ENCODE measurements at places on chromosomes 13 and 19. TPM values are rescaled to one million over a fixed set of nuclear protein-coding genes. Genes with fewer than 3 reads are reported as not detected.

Gene PLPPR3
- total RNA-seq = not detected

Gene JSRP1
- not detected for total RNA-seq

Gene PALM3
- total RNA-seq = not detected

DNA sequence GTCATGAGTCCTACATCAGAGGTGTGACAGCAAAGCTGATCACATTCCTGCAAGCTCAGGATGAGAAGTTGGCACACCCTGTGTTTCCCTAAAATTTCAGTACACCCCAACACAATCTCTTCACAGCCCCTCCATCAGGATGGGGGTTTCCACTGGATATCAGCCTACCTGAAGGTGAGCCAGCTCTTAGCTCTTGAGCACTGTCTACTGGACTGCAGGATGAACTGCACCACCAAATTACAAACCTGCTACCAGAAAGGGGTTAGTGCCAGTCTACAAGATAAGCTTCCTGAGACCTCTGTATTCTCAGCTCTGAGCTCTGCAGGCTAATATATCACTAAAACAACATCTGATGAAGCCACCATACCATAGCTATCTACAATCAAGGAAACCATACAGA lies 1616.2 kb upstream of the SPRY2 start:
- no peak for DNase-seq

DNA sequence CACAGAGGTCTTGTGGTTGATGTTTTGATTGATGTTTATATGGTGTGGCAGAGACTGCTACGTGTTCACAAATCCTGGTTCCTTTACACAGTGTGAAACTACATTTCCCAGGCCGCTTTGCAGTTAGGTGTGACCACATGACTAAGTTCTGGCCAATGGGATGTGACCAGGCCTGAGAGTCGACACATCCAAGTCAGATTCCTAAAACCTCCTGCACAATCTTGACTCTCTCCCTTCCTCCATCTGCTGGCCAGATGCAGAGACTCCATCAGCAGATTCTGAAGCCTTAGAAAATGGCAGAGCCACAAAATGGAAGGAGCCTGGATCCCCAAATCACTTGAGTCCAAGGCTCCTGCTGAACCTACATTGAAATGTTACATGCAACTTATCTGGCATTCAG lies 12.6 kb downstream of the CD37 start:
- DNase-seq = no peak

GRCh38 chr19:3899531-3900294 lies 19.2 kb downstream of the ATCAY start:
- no peak for DNase-seq

DNA sequence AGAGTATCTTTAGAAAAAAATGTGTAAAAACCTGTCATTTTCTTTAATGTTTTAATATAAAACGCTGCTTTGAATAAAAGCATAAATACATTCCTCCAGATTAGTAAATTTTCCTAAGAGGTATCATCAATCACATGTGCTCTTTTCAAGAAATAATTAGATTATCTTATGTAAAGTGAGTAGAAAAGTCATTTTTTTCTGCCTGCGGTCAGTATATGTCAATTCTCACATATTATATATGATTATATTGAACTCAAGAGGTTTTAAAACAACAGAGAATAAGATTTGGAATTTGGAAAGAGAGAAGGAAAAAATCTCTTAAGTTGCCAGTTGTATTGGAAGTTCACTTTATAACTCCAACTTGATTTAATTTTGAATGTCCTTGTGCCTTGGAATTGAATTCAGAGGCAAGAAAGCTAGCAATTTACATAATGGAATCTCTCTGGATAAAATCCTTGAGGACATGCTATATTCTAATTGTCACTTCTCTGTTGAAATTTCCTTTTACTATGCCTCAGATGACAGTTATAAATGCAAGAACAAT lies 740.1 kb upstream of the SPRY2 start:
- DNase-seq = no peak

DNA sequence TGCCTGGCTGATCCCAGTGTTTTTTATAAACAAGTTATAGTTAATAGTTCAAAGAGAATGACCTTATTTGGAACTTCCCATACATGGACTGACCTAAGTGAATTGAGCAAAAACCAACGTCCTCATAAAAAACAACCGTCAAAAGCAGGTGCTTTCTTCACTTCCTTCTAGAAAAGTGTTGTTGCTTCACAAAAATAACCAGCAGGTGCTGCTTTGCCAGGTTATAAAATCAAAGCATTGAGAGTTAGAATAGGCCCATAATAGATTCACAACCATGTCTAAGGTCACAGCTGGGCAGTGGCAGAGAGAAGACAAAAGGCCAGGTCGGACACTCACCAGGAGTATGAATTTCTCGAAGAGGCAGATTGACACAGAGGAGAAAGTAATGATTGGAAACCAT lies 9.5 kb downstream of the RUBCNL start:
- DNase-seq = no peak

Gene CILP2
- total RNA-seq = 0.24 TPM

GRCh38 chr19:1450735-1451731 lies 1.1 kb downstream of the APC2 start:
- no peak for DNase-seq

Gene ATP4A
- total RNA-seq = not detected

Gene C19orf81
- not detected for total RNA-seq

Gene C19orf67
- not detected for total RNA-seq

- no peak for DNase-seq
Measured at GRCh38 chr13:28607187-28607955, 51.6 kb upstream of the POMP start.

Gene KLC3
- total RNA-seq = 132 TPM

GRCh38 chr19:45496349-45496953 lies 396 bp downstream of the RTN2 start:
- peak; percentile 82 for DNase-seq

DNA sequence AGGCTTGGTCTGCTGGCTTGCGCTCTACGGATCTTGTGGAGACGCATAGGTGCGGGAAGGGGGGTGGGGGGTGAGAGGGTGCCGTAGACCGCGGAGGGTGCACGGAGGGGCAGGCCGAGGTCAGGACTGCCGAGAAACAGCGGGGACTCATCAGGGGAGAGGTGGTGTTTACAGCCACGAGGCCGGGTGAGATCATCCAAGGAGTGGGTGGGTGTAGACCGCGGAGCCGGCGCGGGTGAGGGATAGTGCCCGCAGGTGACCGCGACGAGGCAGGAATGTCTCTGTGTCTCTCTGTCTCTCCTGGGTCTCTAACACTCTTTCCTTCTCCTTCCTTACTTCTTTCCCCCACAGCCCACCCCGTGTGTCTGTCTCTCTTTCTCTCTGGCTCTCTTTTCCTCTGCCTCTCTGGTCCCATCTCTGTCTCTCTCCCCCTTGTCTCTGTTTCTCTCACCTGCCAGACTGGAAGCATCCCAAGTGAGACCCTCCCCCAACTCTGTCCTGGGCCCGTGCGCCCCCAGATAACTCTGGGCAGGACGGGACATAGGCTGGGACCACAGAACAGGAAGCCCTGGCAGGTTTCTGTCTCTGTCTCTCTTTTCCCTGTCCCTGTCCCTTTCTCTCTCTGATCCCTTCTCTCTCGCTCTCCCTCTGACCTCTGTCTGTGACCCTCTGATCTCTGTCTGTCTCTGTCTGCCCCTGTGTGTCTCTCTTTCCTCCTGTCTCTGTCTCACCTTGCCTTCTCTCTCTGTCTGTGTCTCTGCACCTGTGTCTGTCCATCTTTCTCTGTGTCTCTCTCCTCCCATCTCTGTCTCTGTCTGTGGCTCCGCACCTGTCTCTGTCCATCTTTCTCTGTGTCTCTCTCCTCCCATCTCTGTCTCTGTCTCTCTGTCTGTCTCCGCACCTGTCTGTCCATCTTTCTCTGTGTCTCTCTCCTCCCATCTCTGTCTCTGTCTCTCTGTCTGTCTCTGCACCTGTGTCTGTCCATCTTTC lies 1.8 kb upstream of the KLK4 start:
- DNase-seq = no peak

- DNase-seq = no peak
Measured at GRCh38 chr13:98942997-98943396, 34.9 kb downstream of the DOCK9 start.

- DNase-seq = peak; percentile 94
Measured at GRCh38 chr19:47226426-47227351, 4.3 kb downstream of the BBC3 start.

DNA sequence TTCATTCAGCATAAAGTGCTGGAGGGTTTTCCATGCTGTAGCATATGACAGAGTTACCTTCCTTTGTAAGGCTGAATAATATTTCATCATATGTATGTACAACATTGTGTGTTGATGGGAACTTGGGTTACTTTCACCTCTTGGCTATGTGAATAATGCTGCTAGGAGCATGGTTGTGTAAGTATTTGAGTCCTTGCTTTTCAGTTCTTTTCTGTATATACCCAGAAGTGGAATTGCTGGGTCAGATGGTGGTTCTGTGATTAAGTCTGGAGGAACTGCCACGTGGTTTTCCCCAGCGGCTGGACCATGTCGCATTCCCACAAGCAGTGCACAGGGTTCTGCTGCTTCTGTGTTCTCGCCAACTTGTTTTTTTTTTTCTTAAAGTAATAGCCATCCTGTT lies 101.2 kb upstream of the TEX29 start:
- DNase-seq = no peak

- DNase-seq = no peak
Measured at GRCh38 chr13:26685606-26686005, 75.0 kb downstream of the GPR12 start.

DNA sequence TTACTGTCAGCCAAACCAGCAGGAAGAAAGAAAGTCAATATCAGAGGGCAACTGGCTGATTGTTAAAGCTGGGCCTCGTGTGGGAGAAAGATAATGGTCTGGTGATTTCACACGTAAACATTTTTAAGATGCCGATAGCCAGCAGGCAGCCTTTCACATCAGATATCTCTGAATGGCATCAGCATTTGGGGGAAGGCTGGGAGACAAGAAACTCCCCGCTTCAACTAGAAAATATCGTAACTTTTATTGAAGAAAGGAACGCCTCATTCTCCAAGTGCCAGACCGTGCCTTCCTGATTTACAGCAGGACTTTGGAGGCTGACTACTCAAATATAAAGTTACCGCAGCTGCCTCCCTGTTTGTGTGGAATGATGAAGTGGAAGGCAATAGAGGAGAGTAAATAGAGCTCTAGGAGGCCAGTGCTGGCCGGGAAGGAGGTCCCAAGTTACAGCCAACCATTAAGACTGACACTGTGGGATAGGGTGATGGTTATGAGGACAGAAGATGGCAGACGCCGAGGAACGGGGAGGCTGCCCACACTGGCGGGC lies 284.3 kb upstream of the MAB21L1 start:
- no peak for DNase-seq

Gene C1QTNF9B
- not detected for total RNA-seq

- no peak for DNase-seq
Measured at GRCh38 chr19:56114051-56114777, 6.9 kb downstream of the ZNF787 start.

GRCh38 chr13:54210397-54211049 lies 1181.9 kb downstream of the OLFM4 start:
- DNase-seq = no peak

GRCh38 chr13:59247171-59247570 lies 916.6 kb downstream of the DIAPH3 start:
- no peak for DNase-seq

- DNase-seq = no peak
Measured at GRCh38 chr19:5826531-5827341, 12.8 kb downstream of the FUT6 start.

DNA sequence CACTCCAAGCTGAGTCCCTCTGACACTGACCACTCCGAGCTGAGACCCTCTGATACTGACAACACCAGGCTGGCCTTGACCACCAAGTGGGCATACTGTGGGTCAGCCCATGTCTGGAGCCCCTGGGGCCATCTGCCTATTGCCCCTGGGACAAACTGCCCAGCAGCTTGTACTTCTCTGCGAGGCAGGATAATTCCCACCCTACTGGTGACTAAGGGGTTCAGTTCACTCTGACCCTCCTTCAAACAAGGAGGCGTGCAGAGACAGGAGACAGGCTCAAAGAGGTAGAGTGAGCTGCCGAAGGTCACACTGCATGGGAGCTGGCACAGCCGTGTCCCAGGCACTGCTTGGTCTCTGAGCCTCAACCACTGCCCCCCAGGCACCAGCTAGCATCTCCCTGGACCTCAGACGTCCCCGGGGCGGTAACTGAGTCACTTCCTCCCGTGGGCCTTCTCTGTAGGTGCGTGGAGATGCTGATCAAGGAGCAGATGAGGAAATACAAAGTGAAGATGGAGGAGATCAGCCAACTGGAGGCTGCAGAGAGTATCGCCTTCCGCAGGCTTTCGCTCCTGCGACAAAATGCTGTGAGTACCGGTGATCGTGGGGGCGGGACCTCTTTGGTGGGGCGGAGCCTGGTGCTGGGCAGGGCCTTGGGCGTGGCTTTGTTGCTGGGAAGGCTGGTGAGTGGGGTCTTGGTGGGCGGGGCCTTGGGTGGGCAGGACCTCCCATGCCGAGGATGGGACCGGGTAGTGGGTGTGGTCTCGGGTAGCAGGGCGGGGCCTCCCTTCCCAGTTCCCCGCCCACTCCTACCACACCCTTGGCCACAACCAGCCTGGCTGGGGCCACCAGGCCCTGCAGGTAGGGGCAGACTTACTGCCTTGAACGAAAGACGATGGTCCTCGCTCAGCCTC lies 5.8 kb upstream of the USE1 start:
- no peak for DNase-seq

DNA sequence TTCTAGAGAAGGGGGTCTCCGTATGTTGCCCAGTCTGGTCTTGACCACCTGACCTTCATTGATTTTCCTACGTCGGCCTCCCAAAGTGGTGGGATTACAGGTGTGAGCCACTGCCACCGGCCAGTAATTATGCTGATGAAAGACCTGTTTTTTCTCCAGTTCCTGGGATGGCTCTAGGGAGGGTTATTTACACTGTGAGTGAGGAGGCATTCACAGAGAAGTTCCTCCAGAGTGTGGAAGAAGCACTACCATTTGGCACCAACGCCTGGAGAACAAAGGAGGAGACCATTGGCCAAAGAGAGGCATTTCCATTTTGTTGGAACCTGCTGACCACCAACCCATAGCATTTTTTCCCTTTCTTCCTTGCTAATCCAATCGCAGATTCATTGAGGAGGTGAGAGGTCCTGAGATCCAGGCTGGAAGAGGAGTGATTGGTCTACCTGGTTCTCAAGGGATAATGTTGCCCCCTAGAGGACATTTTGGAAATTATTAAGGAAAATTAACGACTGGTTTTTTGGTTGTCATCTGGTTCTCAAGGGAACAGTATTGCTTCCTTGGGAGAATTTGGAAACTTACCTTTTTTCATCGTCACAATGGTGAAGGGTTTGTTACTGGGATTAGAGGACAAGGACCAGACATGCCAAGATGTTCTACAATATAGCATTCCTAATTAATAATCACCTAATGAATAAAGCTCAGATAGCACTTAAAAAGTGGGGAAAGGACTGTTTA lies 5.5 kb upstream of the SAE1 start:
- no peak for DNase-seq

DNA sequence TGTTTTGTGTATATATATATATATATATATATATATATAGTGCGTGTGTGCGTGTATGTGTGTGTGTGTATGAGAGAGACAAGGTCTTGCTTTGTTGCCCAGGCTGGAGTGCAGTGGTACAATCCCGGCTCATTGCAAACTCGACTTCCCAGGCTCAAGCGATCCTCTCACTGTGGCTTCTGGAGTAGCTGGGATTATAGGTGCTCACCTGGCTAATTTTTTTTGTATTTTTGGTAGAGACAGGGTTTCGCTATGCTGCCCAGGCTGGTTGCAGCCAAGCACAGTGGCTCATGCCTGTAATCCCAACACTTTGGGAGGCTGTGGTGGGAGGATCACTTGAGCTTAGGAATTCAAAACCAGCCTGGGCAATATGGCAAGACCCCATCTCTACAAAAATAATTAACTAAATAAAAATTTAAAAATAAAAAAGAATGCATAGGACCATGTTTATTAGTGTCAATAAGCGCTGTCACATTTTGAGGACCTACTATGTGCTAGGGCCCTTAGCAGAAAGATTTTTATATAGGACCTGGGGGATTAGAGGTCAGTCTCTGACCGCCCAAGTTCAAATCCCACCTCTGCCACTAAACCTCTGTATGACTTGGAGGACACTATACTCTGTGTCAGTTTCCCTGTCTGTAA lies 1.8 kb downstream of the PVR start:
- no peak for DNase-seq

Data from suprapubic skin (tissue), 4 donors.